Stimulated activated CD4-positive, alpha-beta T cell treated with anti-CD3 and anti-CD28 coated beads, Interleukin-15, amount 100 ng/mL, for 1 hour (primary cell): ENCODE measurements at places on chromosomes 12 and 14.

DNA sequence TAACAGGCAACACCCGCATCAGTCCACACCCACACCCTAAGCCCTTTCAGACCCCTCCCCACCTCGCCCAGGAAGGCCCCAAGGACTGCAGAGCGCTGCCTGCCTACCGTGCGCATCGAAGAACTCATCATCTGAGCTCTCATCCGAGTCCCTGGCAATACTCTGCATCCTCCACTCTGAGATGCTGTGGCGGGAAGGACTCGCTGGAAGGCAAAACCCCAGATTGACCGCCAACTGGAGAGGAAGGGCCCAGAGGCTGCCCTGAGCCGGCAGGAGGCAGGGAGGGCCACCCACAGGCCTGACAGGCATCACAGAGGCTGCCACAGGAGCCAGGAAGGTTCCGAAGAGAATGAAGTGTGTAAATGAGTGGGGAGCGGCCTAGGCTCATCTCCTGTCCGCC, 23.8 kb downstream of the ARL6IP4 start:
- no peak for DNase-seq

DNA sequence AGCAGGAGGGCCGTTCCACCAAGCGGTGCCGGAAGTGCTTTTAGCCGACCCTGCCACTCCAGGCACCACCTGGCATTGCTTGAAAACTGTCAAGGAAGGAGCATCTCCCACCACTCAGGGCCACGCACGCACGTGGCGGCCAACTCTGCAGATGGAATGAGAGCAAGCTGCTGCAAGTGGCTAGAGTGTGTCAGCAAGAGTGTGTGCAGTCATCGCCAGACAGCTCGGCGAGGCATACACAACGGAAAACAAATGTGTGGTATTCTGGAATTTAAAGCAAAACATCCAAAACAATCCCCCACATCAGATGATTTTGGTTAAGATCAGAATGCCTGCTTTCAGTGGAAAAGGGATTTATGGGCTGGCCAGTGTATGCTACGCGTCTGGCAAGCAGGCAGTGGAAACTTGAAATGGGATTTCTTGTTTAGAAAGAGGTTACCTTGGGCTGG, 11.2 kb downstream of the CD9 start:
- DNase-seq: no peak

- no peak for DNase-seq
Measured at GRCh38 chr12:106564678-106565329, 18.0 kb upstream of the RFX4 start.

DNA sequence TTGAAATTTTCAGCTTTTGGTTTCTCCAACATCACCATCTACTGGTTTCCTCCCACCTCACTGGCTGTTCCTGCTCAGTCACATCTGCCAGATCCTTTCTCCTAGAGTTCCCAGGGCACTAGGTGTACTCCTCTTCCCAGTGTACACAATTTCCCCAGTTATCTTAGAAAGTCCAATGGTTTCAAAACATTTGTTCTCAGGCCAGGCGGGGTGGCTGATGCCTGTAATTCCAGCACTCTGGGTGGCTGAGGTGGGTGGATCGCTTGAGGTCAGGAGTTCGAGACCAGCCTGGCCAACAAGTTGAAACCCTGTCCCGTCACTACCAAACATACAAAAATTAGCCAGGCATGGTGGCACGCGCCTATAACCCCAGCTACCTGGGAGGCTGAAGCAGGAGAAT, 60.7 kb downstream of the SPPL3 start:
- no peak for DNase-seq

DNA sequence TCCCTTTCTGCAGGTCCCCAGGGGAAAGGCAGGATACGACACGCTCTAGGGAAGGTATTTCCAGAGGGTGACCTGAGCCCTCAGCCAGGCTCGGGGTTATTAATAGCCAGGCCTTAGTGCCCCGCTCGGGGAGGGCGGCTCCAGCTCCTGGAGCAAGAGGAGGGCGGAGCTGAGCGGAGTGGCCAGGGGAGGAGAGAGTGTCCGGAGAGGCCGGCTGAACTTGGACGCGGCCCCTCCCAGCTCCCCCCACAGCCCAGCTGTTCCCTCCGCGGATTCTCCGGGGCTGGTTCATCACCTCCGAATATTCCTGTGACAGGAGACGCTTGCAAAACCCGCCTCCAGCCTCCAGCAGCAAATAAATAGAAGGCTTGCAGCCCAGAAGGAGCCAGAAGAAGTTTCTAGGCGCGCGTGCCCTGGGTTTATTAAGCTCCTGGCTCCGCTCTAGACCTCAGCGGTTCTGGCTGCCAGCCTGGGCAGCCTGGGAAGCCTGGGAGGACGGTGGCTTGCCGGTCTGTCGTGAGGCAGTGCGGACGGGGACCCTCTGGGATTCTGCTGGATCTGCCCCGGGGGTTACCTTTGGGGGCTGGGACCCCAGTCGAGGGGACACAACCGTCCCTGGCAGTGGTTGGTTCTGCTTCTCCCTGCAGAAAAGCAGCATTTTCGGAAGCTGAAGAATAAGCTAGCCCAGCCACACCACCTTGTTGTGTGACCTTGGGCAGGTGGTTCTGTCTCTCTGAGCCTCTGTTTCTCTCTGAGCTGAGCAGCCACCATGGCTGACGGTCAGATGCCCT, at the start of gene HSPB8:
HSPB8 (plus strand) TSS at position 388 of the 791 bp plus-strand sequence; CDS start at position 770, 382 bp downstream.
- no peak for DNase-seq

- DNase-seq: no peak
Measured at GRCh38 chr12:91274916-91275315, 92.3 kb upstream of the DCN start.

DNA sequence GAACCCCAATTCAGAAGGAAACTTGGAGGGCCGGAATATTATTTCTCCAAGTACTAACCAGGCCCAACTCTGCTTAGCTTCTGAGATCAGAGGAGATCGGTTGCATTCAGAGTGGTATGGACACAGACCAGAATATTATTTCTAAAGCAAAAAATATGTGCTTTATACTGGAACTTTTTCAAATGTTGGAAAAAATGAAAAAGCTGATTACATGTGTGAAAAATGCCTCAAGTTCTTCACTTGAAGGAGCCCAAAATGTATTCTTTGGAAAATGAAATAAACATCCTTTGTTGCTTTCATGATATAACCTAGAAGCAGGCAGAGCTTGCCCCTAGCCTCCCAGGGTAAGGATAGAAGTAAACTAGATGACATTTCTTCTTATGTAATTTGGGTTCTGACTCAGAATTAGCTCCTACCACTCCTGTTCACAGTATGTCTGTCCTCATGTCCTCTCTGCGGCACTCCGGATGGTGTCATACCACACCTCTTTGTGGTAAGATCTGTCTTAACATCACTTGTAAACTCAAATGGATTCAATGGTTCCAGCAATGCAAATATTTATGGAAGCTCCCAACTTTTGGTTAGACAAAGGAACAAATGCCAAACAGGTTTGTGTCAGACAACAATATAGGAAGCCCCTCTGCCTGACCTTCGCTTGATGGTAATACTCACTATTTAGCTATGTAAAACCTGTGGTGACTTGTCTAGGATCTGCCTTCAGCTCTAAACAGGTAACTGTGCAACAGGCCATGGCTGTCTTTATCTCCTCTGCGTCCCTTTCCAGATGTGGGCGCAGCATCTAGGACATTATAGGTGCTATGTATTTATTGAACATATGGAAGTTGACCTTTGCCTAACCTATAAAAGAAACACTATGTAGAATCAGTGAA, 178.5 kb downstream of the SSPN start:
- DNase-seq: no peak

GRCh38 chr14:85516239-85517113, 13.5 kb upstream of the FLRT2 start:
- DNase-seq: no peak

GRCh38 chr12:23631786-23632377, 317.6 kb downstream of the SOX5 start:
- DNase-seq: no peak

- no peak for DNase-seq
Measured at GRCh38 chr12:127501916-127502315, 765.1 kb upstream of the TMEM132C start.

DNA sequence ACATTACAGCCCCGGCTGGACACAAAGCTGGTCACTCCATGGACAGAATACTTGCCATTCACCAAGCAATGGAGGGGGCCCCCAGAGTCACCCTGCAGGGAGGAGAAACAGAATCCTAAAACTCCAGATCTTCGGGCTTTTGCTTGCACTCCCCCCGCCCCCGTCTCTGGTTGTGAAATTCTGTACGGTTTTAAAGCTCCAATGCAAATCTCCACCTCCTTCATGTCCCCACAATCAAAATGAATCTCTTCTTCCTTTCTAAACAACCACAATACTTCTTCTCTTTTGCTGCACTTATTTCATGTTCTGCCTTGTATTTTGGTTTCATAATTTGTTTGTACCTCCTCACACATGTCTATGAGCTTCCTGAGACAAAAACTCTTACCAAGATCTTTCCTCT, 5.8 kb upstream of the BIN2 start:
- no peak for DNase-seq

GRCh38 chr14:77023001-77023996, 5.2 kb downstream of the IRF2BPL start:
- no peak for DNase-seq

DNA sequence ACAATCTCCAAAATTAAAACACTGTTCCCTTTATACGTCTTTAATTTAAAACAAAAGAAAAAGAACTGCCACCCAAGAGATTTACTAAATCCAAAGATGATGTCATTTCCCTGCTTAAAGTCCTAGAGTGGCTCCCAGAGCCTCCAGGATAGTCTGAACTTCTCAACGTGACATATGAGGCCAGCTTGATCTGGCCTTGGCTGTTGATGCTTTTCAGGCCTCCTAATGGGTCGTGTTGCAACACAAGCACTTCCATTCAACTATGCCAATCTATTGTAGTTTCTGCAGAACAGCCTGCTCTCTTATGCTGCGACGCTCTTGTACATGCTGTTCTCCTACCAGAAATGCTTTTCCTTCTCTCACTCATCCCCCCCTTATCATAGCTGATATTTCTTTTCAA, 35.7 kb downstream of the LGR5 start:
- DNase-seq: no peak

- no peak for DNase-seq
Measured at GRCh38 chr14:97458255-97458654, 661.1 kb downstream of the VRK1 start.

DNA sequence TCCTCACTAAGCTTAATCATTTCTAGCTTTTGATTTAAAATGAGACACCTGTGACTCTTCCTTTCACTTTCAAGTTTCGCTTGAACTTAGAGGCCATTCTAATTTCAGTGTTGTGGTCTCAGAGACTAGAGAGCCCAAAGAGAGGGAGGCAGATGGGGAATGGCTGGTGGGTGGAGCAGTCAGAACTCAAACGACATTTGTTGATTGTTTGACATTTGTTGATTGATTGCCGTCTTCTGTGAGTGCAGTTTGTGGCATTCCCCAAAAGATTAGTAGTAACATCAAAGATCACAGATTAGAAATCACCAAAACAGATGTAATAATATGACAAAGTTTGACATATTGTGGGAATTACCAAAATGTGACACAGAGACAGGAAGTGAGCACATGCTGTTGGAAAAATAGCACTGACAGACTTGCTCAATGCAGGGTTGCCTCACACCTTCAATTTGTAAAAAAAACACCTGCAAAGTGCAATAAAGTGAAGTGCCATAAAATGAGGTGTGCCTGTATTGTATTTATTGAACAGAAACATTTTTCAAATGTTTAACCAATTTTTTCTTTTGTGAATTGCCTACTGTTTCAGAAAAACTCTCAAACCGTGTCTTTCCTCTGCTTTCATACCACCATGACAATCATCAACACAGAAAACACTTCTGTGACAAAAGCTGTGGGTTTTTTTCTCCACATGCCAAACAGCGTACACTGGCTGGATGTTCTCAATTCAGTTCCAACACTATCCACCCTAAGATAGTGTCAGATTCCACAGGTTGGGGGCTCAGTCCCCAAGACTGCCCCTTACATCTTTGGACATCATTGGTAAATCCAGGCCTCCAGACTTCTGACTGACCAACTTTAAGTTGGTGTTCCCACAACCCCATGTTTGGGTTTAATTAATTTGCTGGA, 376.3 kb upstream of the RGS6 start:
- DNase-seq: no peak

DNA sequence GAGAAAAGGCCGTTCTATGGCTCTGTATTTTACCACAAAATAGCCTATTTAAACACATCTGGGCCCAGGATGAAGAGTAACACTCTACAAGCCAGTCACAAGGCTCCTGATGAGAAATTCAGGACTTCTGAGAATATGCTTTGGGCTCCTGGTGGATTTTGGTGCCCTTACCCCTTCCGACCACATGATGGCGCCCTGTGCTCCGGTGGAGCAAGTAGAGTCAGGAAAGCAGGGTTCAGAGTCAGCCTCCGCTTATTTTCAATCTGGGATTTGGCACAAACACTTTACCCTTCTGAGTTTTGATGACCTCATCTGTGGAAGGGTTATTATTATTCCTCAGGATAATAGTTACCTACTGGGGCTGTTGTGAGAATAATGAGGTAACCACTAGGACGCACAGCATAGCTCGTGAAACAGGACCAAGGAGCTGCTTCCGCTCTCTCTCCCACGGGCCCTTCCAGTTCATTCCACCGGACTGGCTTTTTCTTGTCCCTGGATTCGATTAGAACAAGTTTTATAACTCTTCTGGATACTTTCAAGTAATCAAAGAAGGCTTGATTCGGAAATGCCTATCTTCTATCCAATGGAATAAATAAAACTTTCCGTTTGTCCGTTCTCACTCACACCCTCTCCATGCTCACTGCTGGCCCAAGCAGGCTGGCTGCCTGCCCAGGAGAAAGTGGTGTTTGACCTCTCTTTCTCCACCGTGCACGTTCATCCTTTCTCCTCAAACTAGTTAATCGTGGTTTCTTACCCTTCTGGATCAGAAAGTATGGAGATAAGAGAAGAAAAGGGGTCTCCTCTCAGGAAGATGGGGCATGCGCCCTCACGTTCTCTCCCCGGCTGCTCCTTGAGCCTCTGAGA, 104.6 kb downstream of the GALC start:
- DNase-seq: no peak

DNA sequence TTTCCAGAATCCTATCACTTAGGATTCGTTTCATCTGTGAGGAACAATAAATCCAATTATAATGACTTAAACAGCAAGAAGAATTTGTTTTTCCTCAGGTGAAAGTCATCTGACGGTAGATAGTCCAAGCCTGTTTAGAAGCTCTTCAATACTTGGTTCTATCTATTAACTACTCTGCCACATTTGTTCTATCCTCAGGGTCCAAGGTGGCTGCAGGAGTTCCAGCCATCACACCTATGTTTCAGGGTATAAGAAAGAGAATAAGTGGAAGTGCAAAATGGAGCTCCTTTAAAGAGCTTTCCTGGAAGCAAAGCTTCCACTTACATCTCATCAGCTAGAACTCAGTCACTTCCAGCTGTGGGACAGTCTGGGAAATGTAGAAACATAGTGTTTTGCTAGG, 72.1 kb upstream of the CCDC60 start:
- DNase-seq: no peak

- DNase-seq: no peak
Measured at GRCh38 chr12:52984136-52984535, 22.1 kb upstream of the EIF4B start.
